ENCODE measurements at places on chromosomes 12 and 14. TPM values are rescaled to one million over a fixed set of nuclear protein-coding genes. Genes with fewer than 3 reads are reported as not detected.

Gene CATSPERB
- not detected for total RNA-seq

Gene KRT78
- total RNA-seq: not detected

Gene GMFB
- total RNA-seq: 87.3 TPM

Gene EP400
- 28.3 TPM for total RNA-seq

Gene CACNB3
- 34.0 TPM for total RNA-seq

Gene GPRC5A
- total RNA-seq: 273 TPM

Gene C12orf56
- total RNA-seq: not detected

Gene TMPRSS12
- total RNA-seq: not detected

Gene DLK1
- total RNA-seq: 0.42 TPM

Gene FAM181A
- not detected for total RNA-seq

Gene BIN2
- 0.18 TPM for total RNA-seq

Gene UNC79
- 0.01 TPM for total RNA-seq

Gene NDUFB1
- total RNA-seq: 340 TPM

Gene PLEK2
- total RNA-seq: 25.9 TPM

Gene ANO4
- 0.13 TPM for total RNA-seq
